Activated T-helper 1 cell treated with anti-CD3 and anti-CD28 coated beads, Interleukin-12 subunit alpha, Interleukin-12 subunit beta, Interleukin-2, Interleukin-4 antibody, amounts not matched to agents 30 ng/mL and 10 ng/mL and 1 ng/mL, durations not matched to agents 14 hours and 24 hours and 36 hours (primary cell): ENCODE measurements at places on chromosomes 3 and 15.

GRCh38 chr3:192864941-192865340 is 52.7 kb downstream of the MB21D2 start:
- DNase-seq = no peak

GRCh38 chr3:31321620-31322019 is 211.1 kb upstream of the STT3B start:
- DNase-seq = no peak

DNA sequence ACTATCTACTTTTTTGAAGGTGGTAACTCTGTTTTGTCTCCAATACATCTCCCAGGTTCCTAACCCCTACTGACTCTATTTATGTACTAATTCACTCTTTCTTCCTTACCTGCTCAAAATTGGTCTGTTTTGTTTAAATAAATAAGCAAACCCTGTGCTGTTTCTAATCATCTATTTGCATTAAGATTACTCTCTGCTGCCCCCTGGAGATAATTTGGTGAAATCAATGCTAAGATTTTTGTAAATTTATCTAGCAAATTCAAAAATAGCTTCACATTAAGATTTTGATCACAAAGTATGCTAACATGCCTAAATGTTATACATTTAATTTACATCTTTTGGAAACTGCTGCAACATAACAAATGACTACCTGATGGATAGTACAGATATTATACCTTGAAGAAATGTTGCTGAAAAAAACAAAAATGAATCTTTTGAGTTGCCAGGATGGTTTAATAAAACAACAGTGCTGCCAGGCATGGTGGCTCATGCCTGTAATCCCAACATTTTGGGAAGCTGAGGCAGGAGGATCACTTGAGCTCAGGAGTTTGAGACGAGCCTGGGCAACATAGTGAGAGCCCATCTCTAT is 4.4 kb upstream of the CD200R1 start:
- no peak for DNase-seq

- no peak for DNase-seq
Observed at GRCh38 chr15:101087172-101087769, 164.6 kb downstream of the CHSY1 start.

DNA sequence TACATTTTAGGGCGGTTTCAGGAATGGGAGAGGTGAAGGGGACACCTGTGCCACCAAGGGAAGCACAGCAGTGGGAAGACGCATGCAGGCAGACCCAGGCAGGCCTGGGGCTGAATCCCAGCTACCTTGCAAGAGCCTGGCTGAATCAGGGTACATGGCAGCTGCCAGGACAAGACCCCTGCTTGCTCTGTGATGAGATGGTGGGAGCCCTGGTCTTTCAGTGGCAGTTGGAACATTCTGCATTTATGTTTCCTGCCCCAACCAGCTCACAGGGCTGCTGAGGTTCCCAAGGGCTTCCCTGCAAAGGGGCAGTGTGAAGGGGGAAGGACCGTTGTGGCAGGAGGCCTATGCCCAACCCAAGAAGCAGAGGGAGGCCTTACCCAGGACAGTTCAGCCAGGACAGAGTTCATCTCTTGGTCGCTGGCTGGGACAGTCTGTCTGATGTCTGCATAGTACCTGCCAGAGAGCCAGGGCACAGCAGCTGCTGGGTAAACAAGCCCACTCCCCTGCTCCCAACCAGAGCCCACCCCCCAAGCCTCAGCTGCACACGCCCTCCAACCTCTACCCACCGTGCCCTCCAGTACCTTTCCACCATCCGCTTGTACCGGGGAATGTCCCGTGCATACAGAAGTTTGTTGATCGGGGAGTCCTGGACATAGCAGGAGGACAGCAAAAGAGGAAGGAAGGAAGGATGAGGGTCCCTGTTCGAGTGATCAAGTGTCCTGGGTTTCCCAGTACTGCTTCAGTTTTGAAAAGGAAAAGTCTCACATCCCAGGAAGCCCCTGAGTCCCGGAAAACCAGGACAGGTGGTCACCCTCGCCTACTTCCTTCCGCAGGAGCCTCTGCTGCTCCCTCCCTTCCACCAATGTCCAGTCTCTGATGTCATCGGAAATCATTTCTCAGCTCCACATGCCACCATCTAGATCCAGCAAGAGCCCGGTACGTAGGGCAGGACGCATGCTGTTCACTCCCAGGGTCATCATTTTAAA is 23.1 kb downstream of the PLXNB1 start:
- DNase-seq = no peak

GRCh38 chr3:184099806-184100686 is 3.2 kb downstream of the HTR3E start:
- DNase-seq = no peak

GRCh38 chr15:33215941-33216872 is 21.7 kb upstream of the FMN1 start:
- DNase-seq = no peak

GRCh38 chr3:192005989-192006388 is 545.0 kb downstream of the PYDC2 start:
- DNase-seq = no peak

DNA sequence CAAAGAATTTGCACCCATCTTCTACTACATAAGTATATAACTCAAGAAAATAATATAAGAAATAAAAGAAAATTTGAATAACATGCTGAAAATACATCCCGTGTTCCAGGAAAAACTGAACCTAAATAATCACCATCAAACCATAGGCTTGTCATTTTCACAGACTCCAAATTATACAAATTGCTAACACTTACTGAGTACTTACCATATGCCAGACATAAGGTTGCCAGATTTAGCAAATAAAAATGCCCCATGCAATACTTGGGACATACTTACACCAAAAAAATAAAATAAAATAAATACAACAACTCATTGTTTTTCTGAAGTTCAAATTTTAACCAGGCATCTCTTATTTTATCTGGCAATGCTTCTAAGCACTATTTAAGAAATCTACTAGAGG is 760.4 kb upstream of the SEMA6D start:
- no peak for DNase-seq

- DNase-seq = no peak
Observed at GRCh38 chr3:100072326-100073048, 41.8 kb downstream of the FILIP1L start.

GRCh38 chr3:72375237-72376076 is 472.8 kb downstream of the SHQ1 start:
- DNase-seq = no peak

DNA sequence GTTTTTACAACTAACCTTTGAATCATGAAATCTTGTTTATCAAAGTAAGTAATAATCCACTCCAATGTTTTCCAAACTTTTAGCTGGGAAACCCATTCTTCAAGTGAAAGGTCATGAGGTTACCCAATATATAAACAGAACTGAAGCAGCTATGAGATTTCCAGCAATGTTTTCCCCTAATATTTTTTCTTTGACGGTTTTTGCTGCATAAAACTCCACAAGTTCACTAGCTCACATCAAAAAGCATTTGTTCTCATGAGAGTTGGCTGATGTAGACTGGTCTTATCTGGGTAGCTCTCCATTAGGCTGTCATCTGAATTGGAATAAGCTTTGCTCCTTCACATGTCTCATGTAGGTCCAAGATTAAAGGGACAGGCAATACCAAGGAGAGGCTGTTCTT is 241.2 kb upstream of the LRRC3B start:
- no peak for DNase-seq

GRCh38 chr3:17399586-17399985 is 342.8 kb downstream of the TBC1D5 start:
- no peak for DNase-seq

DNA sequence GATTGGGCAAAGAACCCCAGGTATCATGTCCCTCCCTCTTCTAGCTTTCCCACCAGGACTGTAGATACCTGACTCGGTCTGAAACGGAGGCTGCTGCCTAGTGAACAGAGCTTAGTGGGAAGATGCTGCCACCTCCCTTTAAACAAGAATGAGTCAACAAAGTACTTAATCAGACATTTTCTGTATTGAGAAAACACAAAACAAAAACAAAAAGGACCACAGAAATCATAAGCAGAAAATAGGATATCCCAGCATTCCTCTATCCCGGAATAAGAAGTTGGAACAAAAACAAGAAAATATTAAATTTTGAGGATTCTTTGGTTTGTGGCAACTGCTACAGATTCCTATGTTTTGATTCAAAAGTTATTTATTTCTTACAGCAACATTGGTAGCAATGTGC is 51.7 kb upstream of the COL8A1 start:
- no peak for DNase-seq

- DNase-seq = no peak
Observed at GRCh38 chr3:190073264-190074008, 47.3 kb downstream of the P3H2 start.

DNA sequence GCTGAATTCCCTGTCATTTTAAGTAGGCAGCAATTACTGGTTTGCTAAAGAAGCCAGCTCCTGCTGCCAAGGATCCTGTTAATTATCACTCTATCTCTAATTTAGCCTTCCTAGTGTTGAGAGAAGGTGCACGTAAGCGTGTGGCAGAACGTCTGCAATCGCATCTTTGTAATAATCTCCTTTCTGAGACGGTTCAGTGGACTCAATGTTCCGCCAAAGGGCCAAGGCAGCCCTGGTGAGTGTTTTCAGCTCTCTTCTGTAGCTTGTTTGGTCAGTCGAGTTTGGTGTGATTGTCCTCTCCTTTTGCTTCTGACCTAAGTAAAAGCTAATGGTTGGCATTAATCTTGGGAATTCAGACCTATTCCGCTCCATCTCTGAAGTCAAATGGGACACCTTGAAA is 24.2 kb downstream of the MITF start:
- DNase-seq = no peak

DNA sequence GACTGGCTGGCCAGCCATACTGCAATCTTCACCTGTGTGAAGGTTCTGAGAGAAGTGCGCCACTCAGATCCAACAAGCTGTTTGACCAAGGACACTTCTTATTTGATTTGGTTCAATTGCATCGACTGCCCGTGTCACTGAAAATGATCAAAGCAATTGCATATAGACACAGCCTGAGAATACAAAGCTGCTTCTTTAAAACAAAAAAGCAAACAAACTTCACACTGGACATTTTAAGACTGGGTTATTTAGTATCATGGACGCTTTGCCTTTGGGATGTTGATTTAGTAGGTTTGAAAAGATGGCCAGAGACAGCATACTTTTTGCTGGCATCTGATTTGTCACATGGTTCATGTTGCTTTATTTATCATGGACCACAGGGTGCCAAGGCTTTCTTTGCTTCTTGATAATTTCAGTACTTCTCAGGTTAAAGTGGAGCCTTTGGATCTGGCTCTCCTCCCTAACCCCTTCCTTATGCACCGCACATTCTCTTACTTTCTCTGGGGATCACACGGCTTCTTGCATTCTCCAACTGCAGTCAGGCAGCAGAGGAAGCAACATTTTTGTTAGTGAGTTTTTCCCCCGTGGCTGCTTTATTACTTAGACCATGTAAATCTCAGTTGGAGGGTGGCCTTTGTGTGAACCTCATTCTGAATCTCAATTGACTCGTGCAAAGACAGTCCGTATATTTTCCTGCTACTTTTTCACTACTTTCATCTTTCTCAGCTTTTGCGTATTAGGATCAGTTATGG is 151.0 kb downstream of the CD47 start:
- no peak for DNase-seq
